ENCODE measurements at places on chromosomes 2 and 18. TPM values are rescaled to one million over a fixed set of nuclear protein-coding genes. Genes with fewer than 3 reads are reported as not detected.

DNA sequence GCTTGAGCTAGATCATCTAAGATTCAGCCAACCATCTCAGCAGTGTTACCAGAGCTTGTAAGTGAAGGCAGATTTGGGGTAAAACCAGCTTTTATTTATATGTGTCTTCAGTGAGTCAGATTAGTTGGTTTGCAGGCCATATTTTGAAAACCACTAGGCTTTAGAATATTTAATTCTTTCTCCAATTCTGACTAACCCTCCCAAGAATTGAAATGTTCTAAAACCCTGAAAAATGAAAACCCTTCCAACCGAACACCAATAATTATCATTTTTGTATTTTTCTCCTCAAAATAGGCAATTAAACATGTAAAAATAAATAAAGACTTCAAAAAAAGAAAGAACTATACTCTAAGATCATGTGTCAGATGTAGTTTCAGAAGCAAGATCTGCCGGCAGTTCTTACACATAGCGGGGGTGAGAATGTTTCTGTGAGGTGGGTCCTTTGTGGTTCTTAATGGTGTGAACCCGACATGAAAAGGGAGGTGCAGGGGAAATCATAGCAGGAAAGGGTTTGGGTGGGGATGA, 14.2 kb downstream of the PLEK start:
- no peak for DNase-seq

DNA sequence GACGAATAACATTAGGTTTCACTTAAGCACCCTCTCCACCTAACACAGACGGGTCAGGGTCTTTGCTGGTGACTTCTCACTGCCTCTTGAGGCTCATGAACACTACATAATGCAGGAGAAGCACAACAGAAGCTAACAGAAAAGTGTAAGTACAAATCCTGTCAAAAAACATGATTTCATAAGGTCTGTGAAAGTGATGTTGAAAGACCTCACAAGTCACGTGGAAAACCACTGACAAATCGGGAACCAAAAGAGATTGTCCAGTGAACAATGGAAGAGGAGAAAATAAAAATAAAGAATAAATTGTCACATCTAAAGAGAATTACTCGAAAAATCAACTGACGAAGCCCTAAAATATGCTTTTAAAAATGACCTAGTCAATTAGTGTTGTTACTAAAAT, 14.0 kb downstream of the PSD4 start:
- DNase-seq, result no peak

DNA sequence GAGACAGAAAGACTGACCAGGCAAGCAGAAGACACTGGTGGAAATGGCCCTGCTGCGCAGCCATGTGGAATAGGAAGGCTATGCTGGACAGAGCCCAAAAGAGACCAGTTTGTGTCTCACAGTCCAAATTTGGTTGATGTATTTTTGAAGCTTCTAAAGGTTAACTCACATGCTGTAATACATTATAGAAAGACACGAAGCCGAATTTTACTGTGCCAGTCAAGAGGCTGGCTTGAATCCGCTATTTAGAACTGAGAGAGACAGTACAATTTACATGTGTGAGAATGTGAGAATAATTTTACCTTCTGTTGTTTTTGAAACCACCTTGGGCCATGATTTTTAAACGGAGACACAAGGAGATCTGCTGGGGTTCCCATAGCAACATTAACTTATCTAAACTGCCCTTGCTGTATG, 113.6 kb downstream of the METTL8 start:
- no peak for DNase-seq

- DNase-seq, result no peak
Observed at GRCh38 chr2:212421556-212422334, 116.9 kb downstream of the ERBB4 start.

- no peak for DNase-seq
Observed at GRCh38 chr2:180690611-180691010, 289.8 kb upstream of the UBE2E3 start.

DNA sequence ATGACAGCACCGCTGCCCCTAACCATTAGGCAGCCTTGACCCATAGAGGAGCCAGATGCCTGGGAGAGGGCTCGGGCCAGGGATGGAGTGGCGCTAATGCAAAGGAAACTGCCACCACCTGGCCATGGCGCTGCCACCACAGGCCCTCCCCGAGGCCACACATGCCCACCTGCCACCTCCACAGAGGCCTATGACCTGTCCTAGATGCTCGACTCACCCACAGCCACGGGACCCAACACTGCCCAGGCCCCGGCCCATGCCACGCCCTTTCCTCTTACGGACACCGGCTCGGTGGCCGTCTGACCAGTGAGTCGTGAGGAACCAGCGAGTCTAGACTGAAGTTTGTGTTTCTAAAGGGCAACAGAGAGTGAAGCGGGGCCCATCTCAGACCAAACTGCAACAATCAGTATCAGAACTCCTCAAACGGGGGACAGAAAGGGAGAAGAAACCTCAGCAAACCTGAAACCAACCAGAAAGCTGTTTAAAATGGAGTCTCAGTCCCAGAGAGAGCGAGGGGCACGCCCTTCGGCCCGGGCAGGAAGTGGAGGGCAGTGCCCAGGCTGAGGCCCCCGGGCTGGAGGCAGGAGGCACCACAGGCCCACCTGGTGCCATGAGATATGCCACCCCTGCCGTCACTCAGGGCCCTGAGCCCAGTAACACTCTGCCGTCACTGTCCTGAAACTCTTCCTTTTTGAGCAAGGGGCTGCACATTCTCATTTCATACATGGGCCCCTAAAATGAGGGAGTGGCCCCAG, 711 bp downstream of the GPR17 start:
- DNase-seq, result no peak

GRCh38 chr18:39594206-39594605, 2028.6 kb upstream of the CELF4 start:
- no peak for DNase-seq

DNA sequence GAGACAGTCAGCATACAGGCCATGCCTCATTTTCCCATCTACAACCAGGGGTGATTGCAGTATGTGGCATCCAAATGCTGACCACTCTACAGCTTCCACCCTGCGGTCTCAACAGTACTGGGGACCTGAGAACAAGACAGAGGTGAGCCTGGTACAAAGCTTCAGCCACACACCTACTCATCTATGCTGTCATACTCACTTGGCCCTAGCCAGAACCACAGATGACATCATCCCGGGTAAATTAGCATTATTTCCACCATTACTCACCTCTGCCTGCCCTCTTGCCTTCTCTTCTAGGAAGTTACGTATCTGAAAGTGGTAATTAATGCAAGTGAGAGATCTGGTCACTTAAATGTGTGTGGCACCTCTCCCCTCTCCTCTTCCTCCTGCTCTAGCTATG, 208.2 kb upstream of the ARL4C start:
- DNase-seq, result no peak

- DNase-seq, result no peak
Observed at GRCh38 chr2:31286230-31286629, 52.3 kb downstream of the EHD3 start.

DNA sequence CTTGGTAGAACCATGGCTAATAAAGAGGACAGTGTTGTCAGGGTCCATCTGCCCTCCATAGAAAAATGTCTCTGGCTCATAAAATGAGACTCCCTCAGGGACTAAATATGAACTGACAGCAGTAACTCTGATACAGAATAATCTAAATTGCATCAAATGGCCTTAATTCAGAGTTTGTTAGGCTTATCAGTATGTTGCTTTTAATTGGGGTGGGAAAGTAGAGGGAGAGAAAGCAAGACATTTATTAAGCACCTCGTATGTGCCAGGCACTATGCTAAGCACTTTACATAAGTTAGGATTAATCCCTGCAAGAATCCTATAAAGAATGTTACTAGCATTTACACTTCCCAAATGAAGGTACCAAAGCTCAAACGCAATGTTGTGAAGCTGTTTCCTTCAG, 115.2 kb downstream of the MMADHC start:
- DNase-seq, result no peak

DNA sequence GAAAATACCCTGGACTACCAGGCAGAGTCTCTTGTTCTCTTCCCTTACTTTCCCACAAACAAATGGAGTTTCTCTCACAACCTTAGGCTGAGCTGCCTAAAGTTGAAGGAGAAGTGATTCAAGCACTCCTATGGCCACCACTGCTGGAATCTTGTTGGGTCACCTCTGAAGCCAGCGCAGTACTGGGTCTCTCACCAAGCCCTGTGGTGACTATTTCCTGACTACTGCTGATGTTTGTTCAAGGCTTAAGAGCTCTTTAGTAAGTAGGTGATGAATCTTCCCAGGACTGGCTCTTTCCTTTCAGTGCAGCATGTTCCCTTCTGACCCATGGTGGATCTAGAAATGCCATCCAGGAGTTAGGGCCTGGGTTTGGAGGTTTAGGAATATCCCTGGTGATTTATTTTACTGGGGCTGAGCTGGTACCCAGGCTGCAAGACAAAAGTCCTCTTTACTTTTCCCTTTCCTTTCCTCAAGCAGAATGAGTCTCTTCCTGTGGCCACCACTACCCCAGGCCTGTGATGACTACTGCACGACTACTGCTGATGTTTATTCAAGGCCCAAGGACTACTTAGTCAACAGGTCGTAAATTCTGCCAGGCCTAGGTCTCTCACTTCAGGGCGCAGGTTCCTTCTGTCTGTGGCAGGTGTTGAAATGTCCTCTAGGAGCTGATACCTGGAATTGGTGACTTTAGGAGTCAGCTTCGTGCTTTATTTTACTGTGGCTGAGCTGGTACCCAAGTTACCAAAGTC, 121.8 kb downstream of the SLC4A10 start:
- no peak for DNase-seq

- no peak for DNase-seq
Observed at GRCh38 chr2:201858281-201859184, 52.2 kb downstream of the CDK15 start.

HAAO gene
- not detected for total RNA-seq

DYNAP gene
- total RNA-seq, result not detected

GTF3C2 gene
- total RNA-seq, result 99.9 TPM

PLEKHM3 gene
- 3.2 TPM for total RNA-seq

BOLL gene
- not detected for total RNA-seq

ZSWIM2 gene
- total RNA-seq, result not detected

DSC1 gene
- not detected for total RNA-seq

LINC00305 gene
- total RNA-seq, result not detected

SEC11C gene
- total RNA-seq, result 163 TPM

KCNK3 gene
- total RNA-seq, result not detected

EVX2 gene
- total RNA-seq, result not detected
